ENCODE measurements at places on chromosomes 6 and 20.
A peak's percentile ranks its signal among the peaks of the same experiment; 100 is the strongest.

- DNase-seq = peak; percentile 35
Measured at GRCh38 chr6:41546866-41547798, 951 bp downstream of the FOXP4 start.

DNA sequence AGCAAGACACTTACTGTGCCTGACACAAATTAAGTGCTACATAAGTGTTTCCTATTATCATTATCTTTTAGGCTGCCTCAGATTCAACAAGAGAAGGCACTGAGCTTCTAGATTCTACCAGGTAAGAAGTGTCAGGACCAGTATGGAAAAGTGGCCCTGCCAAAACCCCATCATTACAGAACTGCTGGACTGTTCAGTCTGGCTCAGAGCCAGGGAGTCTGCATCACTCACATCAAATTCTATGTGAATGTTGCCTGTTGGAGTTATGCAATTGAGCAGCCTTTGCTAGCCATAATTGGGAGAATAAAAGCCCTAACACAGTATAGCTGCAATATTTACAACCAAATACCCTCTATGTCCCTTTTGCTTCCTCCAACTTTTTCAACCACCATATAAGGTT, 70.9 kb downstream of the ATG5 start:
- DNase-seq = no peak

DNA sequence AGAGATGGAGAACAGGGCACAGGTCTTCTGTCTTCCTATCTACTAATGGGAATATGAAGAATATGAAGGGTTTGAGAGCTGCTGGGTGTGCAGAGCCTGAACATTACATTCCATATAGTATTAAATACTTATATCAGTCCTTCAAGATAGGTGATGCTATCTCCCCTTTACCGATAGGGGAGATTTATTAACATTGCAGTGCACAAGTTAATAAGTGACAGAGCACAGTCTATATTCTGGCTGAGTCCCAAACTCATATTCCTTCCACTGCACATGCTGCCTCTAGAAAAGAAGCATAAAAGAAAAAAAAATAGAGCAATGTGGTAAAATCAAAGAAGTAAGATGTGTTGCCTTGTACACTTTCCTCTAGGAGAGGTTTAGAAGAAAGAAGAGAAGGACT, 18.5 kb upstream of the KIAA0408 start:
- no peak for DNase-seq

- no peak for DNase-seq
Measured at GRCh38 chr6:169844946-169845345, 93.5 kb downstream of the ERMARD start.

GRCh38 chr6:1781152-1781816, 171.6 kb downstream of the FOXC1 start:
- DNase-seq = no peak

- no peak for DNase-seq
Measured at GRCh38 chr20:61940491-61940890, 125.2 kb downstream of the TAF4 start.

- DNase-seq = no peak
Measured at GRCh38 chr6:124298730-124299129, 495.1 kb downstream of the NKAIN2 start.

DNA sequence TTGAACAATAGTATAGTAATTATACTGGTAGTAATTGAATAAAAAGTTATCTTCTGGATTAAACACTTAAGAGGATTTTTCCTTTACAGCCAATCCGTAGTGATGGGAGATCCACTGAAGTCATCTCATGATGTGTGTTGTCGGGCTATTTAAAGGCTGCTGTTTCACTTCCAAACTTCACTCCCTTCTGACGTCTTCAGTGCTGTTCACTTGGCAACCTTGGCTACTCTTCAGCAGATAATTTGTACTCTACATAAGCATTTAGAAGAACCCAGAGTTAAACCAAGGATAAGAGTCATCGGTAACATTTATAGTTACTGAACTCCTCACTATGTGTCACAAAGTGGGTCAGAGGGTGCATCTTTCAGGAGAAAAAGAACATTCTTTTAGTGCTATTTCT, 179.1 kb upstream of the EYA4 start:
- DNase-seq = no peak

DNA sequence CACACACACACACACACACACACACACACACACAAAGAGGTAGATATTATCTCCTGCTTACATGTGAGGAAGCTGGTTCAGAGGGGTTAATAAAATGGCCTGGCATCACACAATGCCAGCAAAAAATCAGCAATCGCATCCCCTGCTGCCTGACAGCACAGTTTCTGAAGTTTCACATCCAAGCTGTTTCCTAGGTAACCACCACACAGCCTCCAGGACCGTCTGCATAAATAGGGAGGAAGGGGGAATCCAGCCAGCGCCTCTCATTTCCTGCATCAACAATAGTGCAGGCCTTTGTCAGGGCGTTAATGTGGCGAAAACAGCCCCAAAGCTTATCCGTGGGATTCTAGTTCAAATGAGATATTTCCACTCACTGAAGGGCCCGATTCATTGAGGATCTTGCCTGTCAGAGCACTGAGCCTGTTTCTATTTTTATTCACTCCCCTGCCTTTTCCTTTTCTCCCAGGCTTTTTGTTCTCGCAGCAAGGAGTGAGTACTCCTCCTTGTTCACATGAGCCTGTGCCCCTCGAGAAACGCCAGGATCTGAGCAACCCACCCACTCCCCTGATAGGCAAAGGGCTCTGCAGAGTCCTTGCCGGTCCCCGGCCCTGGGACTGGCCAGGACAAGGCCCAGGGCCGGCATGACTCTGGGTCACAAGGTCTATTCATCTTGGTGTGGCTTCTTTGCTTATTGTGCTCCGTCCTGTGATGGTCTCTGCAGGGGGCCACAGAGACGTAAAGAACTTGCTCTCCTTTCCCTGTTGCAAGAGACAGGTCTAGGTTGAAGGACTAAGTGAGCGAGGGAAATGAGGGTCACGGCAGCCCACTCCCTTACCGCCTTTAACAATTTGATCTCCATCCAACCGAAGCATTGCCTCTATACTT, 32.7 kb downstream of the TUBB2B start:
- no peak for DNase-seq

DNA sequence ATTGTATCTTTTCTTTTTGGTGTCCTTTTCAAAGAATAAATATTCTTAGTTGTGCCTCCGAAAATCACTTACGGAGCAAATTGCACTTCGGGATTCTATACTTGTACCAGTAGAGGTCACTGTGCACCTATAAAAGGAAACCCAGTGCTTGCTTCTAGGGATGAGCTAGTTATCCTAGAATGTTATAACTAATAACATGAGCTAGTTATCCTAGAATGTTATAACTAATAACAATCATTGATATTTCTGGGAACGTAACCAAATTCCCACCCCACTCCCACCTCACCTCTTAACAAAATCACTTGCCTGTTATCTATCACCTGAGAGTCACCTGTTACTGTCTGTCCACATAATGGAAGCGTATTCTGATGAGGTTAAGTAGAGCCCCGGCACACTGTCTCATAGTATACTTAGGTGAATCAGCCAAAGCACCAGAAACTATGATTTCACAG, 126.9 kb upstream of the TIAM2 start:
- DNase-seq = peak; percentile 48

GRCh38 chr20:24842918-24843715, 106.0 kb upstream of the CST7 start:
- DNase-seq = peak; percentile 74

- DNase-seq = no peak
Measured at GRCh38 chr6:168107191-168107983, 28.4 kb upstream of the FRMD1 start.

- no peak for DNase-seq
Measured at GRCh38 chr6:111848262-111848812, 24.9 kb downstream of the FYN start.

DNA sequence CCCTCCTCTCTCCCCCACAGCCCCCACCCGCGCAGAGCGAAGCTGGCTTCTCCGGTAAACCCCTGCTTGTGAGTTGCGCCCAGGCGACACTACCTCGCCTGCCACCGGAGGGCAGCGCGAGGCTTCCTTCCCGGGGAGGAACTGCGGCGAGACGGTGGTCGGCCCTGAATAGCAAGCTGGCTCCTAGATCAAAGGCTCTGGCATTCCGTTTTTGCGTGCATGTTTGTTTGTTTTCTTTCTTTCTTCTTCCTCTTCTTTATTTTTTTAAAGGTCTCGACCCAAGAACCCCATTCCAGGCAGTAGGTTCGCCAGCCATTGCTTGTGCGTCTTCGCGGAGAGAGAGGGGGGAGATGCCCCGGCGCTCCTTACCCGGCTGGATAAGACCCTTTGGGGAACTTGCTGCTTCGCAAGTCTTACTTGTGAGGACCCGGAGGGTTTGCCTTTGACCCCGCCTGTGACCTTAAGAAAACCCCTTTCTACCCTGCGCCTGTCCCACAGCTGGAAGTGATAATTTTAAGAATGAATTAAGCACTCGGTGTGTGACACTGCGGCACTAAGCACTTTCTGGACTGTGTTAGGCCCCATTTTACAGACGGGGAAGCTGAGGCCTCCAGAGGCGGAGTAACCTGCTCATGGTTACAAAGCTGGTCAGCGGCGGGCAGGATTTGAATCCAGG, 92.7 kb upstream of the SIRPA start:
- DNase-seq = peak; percentile 81

GRCh38 chr6:37650071-37650481, 47.6 kb downstream of the MDGA1 start:
- no peak for DNase-seq

GRCh38 chr6:7196019-7196402, 88.2 kb downstream of the RREB1 start:
- DNase-seq = no peak

Measured in KBM-7 (cell line).